SK-N-DZ (cell line): ENCODE measurements at places on chromosomes 2 and 18.

GRCh38 chr18:12048010-12048826 is 45.4 kb upstream of the ANKRD62 start:
- no peak for DNase-seq

DNA sequence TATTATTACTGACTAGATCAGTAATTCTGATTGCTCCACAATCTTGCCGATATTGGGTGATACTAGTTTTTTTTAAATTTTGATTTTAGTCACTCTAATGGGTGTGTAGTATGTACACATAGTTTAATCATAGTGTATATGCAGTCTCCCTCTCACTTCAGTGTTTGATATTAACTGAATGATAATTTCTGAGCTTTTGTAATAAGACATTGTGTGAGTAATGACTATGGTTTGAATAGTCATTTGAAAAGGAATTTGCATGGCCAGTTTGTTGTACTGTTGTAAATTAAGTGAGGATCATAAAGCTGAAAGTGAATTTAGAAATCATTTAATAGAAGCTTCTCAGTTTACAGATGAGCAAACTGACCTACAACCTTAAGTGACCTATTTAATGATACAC is 33.4 kb downstream of the USP14 start:
- no peak for DNase-seq

DNA sequence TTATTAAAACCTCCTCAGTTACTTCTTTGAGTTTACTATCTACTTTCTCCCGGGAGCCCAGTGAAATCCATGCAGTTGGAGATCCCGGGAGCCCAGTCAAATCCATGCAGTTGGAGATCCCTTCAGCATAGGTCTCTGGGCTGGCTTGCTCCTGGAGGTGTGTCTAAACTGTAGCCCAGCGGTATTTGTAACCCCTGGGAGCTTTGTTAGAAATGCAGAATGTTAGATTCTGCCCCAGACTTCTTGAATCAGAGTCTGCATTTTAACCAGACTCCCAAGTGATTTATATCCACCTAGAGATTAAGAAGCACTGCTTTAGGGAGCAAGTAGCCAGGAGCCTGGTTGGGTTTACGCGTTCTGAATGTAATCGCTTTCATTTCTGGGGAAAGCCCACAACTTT is 54.5 kb downstream of the ARHGAP28 start:
- DNase-seq: no peak

GRCh38 chr2:38439863-38440262 is 62.8 kb upstream of the ATL2 start:
- DNase-seq: no peak

GRCh38 chr2:201049455-201049854 is 22.0 kb downstream of the HYCC2 start:
- DNase-seq: no peak

- no peak for DNase-seq
Measured at GRCh38 chr2:205040323-205040722, 495.0 kb downstream of the PARD3B start.

DNA sequence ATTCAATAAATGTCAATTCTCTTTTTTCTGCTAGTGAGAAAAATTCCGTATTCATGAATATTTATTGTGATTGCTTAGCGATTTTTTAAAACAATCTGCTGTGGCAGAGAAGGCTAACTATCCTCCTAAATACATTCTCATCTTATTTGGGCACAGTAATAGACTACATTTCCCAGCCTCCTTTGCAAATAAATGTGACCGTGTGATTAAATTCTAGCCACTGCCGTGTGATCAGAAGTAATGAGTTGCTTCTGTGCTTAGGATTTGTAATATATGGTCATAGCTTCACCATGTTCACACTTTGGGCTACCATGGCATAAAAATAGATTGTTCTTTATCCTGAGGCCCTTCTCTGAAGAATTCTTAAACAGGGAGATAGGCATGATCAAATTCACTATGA is 179.6 kb downstream of the FAM124B start:
- DNase-seq: no peak

DNA sequence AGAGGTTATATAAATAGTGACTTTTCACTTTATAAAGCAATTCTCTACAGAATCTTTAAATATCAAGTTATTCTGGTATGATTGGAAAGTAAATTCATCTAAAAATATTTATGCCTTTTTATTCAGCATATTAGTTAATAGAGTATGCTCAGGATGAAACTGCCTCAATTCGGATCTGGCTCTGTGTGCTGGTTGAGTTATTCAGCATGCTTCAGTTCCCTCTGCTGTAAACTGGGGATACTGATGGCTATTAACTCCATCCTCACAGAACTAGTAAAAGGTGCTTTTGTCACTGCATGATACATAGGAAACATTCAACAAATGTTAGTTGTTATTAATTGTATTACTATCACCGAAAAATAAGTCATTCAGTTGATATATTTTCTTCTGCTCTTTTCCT is 250.3 kb downstream of the NRXN1 start:
- no peak for DNase-seq

- DNase-seq: no peak
Measured at GRCh38 chr2:54015798-54016699, 45.3 kb upstream of the PSME4 start.

GRCh38 chr2:239454507-239454906 is 53.7 kb upstream of the HDAC4 start:
- DNase-seq: no peak

- DNase-seq: no peak
Measured at GRCh38 chr2:163953390-163953907, 217.6 kb upstream of the FIGN start.

DNA sequence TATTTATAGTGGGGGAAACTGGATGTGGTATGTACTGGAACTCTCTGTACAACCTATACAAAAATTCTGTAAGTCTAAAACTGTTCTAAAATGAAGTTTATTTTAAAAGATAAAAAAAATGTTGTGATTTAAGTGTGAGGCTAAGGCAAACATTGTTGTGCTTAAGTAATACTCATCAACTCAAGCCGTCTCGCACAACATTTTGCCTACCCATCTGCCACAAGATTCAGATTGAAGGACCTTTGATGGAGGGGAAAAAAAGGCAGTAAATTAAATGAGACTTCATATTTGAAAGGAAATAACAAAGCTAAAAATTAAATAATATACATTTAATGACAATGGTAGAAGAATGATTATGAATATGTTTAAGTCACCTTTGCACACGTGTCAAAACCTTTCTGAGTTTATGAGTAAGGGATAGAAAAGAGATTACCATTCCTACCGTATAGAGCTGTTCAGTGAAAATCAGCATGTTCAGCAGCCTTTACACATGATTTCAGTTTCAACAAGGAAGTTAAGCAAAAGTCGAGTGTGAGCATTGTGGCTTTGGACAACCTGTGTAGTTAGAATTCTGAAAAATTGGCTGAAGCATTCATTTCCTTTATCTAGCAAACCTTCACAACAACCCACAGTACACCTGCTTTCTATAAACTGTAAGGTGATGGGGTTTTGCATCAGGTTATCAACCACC is 499.3 kb downstream of the IRS1 start:
- DNase-seq: no peak

DNA sequence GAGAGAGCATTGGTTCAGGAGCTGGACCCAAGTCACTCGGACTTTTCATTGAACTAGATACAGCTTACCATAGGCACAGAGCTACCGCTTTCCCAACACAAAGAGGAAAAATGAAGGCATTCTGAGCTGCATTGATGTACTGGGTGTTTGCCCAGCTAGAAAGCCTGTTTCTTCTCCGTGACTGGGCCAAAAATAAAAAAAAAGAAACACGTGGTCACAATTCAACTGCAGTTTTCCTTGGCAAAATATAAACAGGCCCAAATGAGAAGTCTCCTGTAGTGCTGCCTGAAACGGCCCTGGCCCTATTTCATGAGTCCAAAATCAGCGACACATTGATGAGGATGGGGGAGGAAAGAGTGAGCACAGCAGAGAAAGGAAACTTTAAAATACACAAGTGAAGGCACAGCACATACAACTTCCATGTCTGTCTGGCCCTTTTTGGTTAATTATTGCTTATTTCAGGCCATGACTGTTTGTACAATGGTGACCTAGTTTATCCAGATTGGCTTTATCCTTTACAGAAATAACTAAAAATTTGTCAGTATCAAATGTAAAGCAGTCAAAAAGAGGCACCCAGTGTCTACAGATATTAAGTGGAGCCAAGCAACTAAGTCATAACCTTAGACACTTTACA is 179.7 kb downstream of the ICOS start:
- DNase-seq: no peak

GRCh38 chr2:46074501-46074900 is 222.7 kb upstream of the EPAS1 start:
- DNase-seq: no peak

DNA sequence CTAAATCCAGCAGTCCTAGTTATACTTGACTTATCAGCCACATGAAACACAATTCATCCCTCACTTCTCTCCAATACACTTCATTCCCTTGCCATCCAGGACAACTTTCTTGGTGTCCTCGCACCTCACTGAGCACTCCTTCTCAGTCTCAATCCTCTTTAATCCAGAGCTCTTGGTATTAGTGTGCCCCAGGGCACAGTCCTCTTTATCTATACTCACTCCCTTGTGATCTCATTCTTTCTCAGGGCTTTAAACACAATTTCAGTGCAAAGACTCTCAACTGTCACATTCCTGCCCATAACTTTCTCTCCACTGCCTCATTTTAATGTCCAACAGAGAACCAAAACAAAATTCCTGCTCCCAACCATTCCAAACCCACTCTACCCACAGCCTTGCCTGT is 60.8 kb upstream of the SPOPL start:
- no peak for DNase-seq
